NCI-H526 (cell line): ENCODE measurements at places on chromosomes 4 and X.
A peak's percentile ranks its signal among the peaks of the same experiment; 100 is the strongest.

- DNase-seq: no peak
Measured at GRCh38 chrX:65073233-65073632, 97.0 kb upstream of the ZC4H2 start.

GRCh38 chrX:72351606-72352334, 46.1 kb upstream of the CITED1 start:
- DNase-seq: no peak

DNA sequence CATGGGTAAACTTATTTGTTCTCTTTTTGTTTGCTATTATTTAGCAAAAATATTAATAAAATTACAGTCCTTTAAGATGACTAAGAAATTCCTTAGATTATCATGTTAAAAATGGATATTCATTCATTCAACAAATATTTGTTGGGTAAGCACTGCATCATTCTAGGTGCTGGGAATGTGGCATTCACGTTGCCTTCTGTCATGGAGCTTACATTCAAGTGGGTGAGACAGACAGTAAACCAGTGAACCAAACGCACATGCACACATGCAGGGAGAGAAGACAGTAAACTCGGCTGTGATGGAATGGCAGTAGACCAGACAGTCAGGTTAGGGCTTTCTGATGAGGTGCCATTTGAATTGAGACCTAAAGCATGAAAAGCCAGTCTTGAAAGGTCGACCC, 91.8 kb downstream of the STOX2 start:
- DNase-seq: no peak

- no peak for DNase-seq
Measured at GRCh38 chr4:182250446-182250845, 7.2 kb downstream of the TENM3 start.

- no peak for DNase-seq
Measured at GRCh38 chr4:8401665-8402064, 38.9 kb downstream of the ACOX3 start.

- DNase-seq: no peak
Measured at GRCh38 chr4:147286846-147287587, 193.9 kb upstream of the EDNRA start.

- no peak for DNase-seq
Measured at GRCh38 chr4:85153221-85153620, 186.7 kb upstream of the WDFY3 start.

DNA sequence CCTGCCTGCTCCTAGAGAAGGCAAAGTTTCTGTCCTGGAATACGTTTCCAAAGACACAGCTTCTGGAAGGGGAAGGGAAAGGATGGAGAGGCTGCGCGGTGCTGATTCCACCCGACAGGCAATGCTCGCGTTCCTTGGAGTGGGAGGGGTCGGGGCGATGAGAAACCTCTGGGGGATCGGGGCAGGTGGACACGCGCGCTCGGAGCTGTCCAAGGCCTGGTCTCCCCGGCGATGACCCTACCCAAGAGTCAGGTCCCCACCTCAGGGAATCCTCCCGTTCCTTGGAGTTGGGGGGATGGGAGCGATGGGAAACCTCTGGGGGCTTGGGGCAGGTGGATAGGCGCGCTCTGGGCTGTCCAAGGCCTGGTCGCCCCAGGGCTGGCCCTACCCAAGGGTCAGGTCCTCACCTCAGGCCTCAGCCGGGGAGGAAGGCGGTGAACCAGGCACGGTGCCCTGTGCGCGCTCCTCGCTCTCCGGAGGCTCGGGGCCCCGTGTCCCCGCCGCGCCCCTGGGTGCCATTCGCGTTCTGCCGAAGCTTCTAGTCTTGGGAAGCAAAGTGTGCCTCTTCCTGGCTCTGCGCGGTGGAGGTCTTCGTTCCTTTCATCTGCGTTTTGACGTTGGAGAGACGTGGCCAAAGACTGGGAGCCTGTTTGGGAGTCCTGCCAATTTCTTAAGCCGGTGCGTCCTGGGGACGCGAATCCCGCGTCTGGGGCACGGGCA, 10.6 kb upstream of the SHOX start:
- no peak for DNase-seq

DNA sequence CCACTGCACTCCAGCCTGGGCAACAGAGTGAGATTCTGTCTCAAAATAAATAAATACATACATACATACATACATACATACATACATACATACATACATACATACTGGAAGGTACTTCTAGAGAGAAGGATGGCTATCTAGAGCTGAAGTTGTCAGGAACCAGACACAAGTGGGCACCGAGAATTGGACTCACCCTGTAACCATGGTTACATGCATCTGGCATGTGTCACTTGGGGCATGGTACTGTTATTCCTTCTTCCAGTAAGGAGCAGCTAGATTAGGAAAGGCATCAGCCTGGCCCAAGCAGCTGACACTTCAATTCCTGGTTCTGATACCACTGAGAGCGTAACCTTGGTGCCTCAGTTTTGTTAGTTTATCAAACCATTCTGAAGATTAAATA, 127.1 kb downstream of the SH3KBP1 start:
- no peak for DNase-seq

GRCh38 chr4:120971884-120972283, 49.4 kb upstream of the PRDM5 start:
- no peak for DNase-seq

- no peak for DNase-seq
Measured at GRCh38 chr4:23332313-23332712, 557.5 kb downstream of the PPARGC1A start.

- no peak for DNase-seq
Measured at GRCh38 chrX:13339607-13340006, 19.8 kb upstream of the ATXN3L start.

DNA sequence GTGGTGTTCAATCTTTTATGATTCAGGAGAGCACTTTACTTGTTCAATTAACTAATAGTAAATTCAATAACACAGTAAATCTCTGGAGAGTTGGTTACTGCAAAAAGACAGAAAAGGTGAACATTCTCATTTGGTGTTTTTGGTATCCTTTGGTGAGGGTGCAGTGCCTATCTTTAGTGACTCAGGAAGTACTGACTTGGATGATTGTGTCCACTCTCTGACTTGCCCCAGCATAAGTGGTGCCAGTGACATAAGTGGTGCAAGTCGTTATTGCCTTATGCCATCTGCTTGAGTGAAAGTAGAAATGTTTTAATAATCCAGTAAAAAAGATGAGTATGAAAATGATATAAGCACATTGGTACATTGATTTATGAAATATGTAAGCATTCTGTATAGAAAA, 27.0 kb downstream of the GUCY1B1 start:
- DNase-seq: no peak

DNA sequence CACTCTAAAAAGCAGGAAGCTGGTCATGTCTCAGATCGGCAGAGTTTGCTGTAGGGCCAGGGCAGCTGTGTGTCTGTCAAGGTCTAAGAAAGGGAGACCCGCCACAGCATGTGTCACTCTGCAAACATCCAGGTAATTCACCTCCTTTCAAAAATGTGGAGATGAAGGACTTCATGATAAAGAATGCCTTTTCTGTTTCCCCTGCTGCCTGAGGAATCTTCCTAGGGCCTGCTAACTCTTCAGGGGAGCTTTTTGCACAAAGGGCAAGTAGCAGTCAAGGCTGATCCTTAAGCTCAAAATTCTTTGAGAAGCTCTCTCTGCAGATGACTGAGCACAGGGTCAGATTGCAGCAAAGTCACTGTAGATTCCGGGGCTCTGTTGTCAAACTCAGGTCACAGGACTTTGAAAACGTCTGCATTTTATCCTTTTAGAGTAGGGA, 21.1 kb downstream of the RASL11B start:
- no peak for DNase-seq

GRCh38 chr4:47711646-47712045, 126.2 kb downstream of the CORIN start:
- no peak for DNase-seq

DNA sequence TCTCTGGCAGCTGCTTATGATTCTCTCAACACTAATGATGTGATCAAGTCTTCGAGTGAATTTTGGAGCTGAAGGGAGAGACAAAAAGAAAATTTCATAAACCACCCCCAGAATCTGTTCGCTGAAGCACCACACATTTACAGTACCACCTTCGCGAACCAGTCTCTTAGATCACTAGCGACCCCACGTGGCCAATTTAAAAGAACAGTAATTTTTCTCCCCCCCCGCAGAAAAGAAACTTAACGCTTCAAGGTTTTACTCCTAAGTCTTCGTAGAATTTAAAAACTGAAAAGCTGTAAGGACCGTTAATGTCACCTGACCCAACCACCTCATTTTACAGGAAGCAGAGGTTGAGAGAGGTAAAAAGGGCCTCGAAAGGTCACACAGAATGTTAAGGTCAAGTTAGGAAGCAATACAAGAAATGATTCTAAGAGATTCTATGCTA, 187.5 kb downstream of the QDPR start:
- peak; percentile 69 for DNase-seq

- DNase-seq: no peak
Measured at GRCh38 chr4:149499726-149500125, 315.9 kb downstream of the IQCM start.

GRCh38 chr4:54513204-54513603, 144.6 kb upstream of the KIT start:
- DNase-seq: no peak

GRCh38 chr4:155846929-155847328, 19.1 kb downstream of the ASIC5 start:
- no peak for DNase-seq

GRCh38 chrX:68909945-68910344, 81.1 kb downstream of the EFNB1 start:
- no peak for DNase-seq

GRCh38 chr4:150647008-150647407, 65.1 kb downstream of the MAB21L2 start:
- no peak for DNase-seq

DNA sequence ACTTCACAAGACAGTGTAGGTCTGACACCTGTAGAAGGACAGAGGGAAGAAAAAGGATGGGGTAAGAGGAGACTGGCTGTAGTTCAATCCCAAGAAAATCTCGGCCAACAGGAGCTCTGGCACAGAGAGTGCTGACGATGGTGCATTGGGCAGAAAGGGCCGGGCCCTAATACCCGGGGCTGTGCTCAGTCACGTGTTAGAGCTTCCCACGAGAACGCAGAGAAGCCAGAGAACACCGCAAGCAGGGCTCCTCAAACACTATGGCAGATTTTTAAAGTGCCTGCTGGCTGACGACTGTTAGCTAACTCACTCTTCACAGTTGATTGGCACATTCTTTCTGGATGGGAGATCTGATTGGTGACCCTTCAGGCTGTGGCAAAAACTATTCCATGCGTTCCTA, 35.5 kb downstream of the EREG start:
- DNase-seq: no peak

DNA sequence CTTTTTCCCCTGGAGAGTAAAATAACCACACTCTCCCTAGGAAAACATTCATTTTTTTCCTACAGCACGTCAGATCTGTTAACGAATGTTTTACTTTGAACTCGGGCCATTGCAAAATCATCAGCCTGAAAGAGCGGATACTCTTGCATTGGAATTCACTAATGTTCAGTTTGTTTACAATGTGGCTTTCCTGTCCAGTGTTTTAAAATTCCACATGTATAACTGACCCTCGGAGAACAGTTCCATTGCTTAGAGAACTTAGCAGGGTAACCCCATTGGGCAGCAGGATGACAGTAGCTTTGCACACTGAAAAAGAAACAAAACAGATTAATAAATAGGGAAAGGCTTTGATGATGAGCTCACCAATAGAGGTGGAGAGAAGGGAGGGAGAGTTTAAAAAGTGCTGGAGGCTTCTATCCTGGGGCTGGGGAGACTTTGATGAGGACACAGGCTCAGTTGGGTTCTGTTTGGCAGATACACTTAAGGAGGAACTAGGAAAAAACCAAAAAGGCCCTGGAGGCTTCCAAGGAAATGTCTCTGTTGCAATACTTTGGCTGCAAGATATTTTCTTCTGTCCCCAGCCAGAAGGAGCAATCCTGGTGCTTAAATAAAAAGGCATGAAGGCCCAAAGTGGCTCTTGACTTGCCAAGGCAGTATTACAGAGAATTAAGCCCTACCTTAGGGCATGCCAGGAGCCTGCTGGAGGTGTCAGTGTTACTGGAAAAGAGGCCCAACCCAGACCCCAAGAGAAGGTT, 143.1 kb downstream of the ARSF start:
- DNase-seq: no peak

- no peak for DNase-seq
Measured at GRCh38 chrX:13188731-13189309, 131.0 kb downstream of the ATXN3L start.
